ENCODE measurements at places on chromosomes 6 and 20.

- DNase-seq: no peak
These were observed 29.3 kb downstream of the NT5E start for GRCh38 chr6:85479208-85479607.

- DNase-seq: no peak
These were observed 82.0 kb downstream of the SERAC1 start for GRCh38 chr6:158086054-158086503.

- no peak for DNase-seq
These were observed 162.2 kb downstream of the TENT5A start for GRCh38 chr6:81590314-81590691.

DNA sequence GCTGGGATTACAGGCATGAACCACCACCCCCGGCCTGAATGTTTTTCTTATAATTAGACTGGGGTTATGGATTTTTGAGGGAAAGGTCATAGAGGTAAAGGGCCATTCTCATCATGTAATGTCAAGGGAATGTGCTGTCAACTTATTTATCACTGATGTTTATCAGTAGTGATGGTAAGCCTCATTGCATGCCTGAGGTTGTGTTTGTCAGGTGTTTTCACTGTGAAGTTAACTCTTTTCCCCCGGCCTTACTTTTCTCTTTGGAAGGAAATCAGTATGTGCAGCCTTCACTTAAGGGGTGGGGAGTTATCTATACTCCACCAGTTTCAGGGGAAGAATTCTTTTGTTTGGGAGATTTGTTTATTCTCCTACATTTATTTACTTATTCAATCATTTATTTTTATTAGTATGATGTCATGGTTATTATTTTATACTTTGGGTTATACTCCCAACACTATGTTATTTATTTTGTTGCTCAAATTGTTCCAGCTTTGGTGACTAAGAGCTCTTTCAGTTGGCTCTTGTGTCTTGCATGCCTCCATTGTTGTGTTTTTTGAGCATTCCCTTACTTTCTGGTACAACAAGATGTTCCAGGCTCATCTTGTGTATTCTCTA, 2.8 kb upstream of the SLC17A5 start:
- DNase-seq: no peak

GRCh38 chr6:21323577-21323976, 270.0 kb upstream of the SOX4 start:
- no peak for DNase-seq

DNA sequence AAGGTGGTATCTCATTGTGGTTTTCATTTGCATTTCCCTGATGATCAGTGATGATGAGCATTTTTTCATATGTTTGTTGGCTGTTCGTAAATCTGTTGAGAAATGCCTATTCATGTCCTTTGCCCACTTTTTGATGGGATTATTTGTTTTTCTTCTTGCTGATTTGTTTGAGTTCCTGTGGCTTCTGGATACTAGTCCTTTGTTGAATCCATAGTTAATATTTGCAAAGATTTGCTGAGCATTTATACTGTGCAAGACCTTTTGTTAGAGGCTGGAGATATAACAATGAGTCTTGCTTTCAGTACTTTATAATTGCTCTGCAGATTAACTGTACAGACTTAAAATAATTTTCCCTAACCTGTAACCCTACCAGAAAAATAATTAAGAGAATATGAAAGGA, 35.6 kb downstream of the PDE7B start:
- DNase-seq: no peak

DNA sequence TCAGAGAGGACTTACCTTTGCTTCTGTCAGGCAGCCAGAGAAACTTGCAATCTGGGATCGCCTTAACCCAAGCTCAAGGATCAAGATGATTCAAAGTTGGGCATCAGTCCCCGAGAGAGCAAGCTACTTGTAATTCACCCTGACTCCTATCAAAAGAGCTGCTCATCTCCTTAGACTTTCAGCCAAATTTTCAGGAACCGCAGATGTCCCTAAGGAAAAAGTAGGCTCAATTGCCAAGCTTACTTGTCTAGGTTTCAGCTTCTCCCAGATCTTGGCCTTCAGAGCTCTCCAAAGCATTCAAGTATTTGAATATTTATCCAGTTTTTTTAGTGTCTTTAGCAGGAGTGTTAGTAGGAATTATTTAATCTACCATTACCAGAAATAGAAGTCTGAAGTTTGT, 434.1 kb upstream of the MMS22L start:
- DNase-seq: no peak

DNA sequence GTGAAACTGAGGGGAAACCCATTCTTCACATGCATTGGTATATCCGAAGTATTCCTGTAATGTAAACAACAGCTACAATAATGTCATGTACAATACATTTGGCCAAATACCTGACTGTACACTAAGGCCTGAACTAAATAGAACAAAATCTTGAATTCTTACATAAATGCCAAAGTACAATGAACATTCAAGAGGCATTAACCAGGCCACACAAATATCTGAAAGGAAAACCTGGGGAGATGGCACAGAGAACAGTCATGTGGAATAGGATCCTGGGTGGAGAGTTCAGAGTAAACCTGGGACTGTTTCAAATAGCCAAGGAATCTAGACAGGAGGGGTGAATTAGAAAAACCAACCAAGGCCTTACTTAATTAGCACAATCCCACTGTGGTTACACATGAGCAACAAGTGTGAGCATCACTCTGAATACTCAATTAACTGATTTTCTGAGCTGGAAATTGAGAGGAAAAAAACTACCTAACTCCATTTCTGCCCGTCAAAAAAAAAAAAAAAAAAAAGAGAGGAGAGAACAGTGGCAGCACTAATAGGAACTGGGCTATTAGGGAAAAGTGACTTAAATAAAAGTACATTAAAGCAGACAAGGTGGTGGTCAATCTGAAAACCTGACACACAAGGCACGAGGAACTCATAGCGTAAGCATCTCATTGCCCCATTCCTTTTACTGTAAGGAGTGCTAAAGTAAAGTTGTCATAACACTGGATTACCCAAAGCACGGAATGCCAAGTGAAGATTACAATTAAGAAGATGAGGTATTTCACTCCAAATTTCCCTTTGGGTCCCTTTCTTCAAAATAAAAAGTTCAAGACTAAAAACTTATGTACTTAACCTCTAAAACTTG, 10.9 kb downstream of the SNX5 start:
- DNase-seq: no peak

- no peak for DNase-seq
These were observed 97.4 kb downstream of the IYD start for GRCh38 chr6:150466196-150466595.

DNA sequence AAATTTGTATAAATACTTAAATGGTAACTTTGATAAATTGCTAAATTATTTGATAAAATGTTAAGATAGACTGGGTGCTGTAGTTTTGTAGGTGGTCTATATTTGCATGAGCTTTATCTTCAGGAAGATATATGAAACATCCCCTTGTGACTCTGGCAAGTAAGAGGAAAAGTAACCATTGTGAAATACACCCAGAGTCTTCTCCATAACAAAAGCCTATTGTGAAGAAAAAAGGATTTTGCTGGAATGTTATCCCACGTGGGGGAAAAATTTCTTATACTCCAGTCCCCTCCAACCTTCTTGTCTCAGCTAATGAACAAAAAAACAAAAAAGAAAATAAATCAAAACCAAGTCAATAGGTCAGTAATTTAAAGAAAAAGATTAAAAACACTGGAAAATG, 600.7 kb downstream of the HDGFL1 start:
- DNase-seq: no peak

- no peak for DNase-seq
These were observed 7.3 kb upstream of the NAA20 start for GRCh38 chr20:20009784-20010253.

DNA sequence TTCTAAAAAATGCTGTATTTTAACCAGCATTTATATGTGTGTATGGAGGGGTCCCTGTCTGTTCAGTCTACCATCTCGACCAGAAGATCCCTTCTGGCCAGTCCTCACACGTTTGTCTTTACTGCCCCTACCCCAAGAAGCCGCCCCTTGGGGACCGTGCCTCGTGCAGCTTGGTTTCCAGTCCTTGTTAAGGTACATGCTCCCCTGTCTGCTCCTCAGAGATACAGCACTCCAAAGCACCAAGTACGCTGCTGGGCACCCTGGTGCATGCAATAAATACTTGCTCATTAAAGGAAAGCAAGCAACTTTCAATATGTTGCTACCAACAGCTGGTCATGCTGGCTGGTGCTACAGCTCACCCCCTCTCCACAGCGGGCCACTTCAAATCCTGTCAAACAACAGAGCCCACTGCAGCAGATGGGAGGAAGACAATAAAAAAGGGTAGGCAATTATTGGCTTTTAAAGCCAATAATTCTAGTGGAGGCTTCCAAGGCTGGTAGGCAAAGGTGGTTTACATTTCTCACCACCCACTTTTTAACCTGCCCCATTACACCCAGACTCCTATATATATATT, 61.6 kb downstream of the PSMG4 start:
- no peak for DNase-seq
